Stimulated activated CD8-positive, alpha-beta memory T cell treated with anti-CD3 and anti-CD28 coated beads, Interleukin-12 subunit alpha, Interleukin-12 subunit beta, amount 100 ng/mL, for 1 hour (primary cell): ENCODE measurements at places on chromosomes 2 and 18.

DNA sequence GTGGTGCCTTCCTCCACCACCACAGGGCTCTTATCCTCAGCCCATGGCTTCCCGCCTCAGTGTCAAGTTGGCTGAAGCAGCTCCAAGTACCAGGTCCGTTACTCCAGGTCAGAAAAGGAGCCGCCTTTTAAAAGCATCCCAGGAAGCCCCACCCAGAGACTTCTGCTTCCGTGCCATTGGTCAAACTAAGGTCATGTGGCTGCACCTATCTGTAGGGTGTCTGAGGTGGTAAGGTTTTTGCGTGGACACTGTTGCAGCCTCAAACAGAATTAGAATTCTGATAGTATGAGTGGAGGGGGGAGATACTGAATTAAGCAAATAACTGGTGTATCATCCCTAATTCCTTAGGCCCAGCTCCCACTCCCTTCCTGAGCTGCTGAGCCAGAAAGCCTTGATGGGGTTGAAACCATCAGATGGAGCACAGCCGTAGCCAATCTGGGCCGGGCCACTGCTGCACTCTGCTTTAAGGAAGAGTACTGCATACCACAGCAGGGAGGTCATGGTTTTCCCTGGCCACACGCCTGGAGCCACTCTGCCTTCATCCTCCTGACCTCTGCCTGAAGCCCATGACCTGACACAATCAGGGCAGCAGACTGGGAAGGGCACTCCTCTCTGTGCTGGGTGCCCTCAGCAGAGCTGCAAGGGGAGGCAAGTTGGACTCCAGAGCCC, 8.4 kb downstream of the TMEM247 start:
- no peak for DNase-seq

DNA sequence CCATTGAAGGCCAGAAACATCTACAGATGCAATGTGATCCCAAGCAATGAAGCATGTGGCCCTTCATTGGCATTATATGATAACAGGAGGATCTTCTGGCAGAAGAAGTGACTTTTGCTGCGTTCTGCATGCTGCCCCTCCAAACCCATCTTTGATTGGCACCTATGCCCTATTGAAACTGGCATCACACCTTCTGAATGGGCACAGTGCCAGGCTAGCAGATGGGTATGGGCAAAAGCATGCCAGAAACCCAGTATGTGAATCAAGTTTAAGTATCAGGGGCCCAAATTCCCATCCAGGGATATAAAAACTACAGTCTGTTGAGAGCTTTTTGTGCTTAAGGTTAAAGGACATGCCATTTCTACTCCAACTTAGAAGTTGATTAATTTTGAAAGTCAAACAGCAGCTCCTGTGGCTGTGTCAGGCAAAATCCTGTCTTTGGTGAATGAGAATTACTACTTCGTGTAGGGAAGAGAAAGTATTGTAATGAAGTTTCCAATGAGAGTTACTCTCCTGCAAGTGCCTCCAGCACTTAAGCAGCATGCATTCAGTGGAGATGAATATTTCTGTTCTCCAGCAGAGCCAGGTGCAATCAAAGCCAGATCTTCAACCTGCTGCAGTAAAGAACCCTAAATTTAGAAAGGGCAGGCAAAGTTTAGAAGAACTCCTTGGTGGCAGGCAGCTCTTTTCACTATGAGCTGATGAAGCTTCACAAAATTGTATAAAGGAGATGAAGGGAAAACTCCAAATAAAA, 8.6 kb downstream of the VRK2 start:
- no peak for DNase-seq

GRCh38 chr2:217367464-217367863, 507.6 kb upstream of the TNP1 start:
- DNase-seq: no peak

DNA sequence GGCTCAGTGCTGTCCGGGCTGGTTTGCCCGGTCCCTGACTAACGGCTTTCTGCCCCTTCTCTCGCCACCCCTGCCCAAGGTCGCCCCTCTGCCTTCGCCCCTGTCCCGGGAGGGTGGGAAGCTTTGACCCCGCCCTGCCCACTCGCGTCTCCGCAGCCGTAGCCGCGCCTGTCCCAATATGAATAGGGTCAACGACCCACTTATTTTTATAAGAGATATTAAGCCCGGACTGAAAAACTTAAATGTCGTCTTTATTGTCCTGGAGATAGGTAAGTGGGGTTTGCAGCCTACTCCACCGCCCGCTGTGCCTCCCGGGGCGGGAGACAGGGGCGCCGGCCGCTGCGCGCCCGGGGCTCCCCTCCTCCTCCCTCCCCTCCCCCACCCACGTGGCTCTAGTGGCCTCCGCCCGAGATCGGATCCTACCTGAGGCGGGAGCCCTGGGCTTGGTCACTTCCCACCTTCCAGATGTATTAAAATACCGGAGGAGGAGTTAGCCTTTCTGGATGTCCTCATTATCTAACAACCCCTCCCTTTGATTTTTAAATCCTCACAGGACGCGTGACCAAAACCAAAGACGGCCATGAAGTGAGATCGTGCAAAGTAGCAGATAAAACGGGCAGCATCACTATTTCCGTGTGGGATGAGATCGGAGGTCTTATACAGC, 633 bp downstream of the NABP1 start:
- peak; percentile 9 for DNase-seq

GRCh38 chr2:95060446-95061118, 35.1 kb downstream of the MAL start:
- DNase-seq: no peak

DNA sequence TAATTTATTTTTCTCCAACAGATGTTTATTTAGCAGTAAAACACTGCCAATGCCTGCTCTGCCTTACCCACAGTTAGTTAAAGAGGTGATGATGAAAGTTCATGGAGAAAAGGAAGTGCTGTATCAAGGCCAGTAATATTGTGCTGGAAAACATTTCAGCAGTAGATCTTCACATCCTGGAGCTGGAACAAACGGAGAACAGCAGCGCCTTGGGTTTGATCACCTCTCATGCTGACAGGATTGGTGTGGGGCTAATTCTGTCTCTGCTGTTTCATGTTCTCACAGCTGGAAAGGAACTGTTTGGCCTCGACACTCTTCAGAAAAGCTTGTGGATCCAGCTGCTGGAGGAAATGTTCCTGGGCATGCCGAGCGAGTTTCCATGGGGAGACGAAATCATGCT, 61.5 kb upstream of the RPE start:
- no peak for DNase-seq

DNA sequence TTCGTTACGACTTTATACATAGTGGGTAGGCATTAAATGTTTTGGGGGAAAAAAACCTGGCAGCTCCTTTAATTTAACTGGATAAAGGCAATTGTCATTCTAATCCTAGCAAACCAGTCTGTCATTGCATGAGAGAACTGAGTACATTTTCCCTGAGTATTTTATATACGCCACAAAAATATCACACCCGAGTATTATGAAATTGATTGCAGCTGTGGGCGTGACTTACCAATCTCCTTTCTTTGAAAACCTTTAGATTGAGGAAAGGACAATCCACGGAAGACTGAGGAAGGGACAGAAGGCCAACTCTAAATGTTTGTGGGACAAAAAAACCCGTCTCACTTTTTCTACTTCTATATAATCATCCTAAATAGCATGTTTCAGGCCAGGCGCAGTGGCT, 9.0 kb downstream of the TM4SF20 start:
- no peak for DNase-seq

- no peak for DNase-seq
Measured at GRCh38 chr2:239339726-239340601, 60.9 kb downstream of the HDAC4 start.

DNA sequence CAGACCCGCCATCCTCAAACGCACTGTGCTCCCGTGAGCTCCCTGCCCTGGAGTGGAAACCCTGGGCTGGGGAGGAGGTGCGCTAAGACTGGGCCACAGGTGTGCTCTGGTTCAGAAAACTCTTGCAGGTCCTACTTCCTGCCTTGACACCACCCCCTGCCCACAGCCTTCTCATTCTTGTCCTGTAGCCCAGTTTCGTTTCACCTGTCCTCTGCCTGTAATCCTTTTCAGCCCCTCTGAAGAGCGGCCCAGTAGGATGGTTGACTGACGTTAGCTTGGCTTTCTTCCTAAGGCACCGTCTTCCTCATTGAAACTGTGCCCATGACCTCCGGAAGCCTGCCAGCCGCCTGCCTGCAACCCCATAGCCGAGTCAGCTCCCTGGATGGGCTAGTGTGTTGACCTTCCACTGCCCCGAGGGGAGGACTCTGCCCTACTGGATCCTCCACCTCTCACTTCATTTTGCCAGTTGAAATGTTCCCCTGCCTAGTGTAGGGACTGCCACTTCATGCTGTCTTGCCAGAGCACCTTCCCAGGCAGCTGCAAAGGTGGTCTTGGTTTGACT, 116.9 kb downstream of the AGAP1 start:
- no peak for DNase-seq

DNA sequence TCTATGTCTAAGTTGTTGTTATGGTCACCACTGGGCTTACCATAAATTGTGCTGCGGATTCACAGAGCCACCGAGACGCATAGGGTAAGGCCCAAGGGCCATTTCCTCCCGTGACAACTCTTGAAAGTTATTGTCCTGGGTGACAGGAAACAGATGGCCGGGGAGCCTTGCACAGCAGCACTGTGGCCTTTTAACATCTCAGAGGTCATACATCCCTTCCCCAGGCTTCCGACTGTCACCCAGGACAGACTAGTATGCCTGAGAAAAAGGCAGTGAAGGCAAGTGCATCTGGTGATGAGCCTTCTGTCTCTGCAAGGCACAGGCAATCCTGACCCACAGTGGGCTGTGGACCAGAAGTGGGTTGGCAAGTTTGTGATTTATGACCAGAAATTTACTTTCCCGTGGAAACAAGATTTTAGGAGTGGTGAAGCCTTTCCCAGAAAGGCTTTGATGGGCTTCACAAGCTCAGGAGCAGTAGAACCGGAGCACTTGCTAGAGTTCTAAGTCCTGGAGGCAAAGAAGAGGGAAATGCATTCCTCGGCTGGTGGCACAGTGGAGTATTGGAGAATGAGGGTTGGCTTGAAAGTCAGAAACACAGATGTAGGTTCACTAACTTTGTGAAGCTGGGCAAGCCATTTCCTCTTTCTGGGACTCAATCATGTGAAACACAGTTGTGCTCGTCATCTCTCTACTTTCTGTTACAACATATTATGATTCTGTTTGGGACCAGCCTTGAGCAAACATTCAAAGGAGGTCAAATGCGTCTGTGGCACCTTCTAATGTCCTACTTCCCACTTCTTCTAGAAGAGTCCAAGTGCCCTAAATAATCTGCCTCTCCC, 2.0 kb upstream of the CAPN14 start:
- DNase-seq: no peak

GRCh38 chr2:8239531-8240088, 442.2 kb upstream of the ID2 start:
- no peak for DNase-seq

DNA sequence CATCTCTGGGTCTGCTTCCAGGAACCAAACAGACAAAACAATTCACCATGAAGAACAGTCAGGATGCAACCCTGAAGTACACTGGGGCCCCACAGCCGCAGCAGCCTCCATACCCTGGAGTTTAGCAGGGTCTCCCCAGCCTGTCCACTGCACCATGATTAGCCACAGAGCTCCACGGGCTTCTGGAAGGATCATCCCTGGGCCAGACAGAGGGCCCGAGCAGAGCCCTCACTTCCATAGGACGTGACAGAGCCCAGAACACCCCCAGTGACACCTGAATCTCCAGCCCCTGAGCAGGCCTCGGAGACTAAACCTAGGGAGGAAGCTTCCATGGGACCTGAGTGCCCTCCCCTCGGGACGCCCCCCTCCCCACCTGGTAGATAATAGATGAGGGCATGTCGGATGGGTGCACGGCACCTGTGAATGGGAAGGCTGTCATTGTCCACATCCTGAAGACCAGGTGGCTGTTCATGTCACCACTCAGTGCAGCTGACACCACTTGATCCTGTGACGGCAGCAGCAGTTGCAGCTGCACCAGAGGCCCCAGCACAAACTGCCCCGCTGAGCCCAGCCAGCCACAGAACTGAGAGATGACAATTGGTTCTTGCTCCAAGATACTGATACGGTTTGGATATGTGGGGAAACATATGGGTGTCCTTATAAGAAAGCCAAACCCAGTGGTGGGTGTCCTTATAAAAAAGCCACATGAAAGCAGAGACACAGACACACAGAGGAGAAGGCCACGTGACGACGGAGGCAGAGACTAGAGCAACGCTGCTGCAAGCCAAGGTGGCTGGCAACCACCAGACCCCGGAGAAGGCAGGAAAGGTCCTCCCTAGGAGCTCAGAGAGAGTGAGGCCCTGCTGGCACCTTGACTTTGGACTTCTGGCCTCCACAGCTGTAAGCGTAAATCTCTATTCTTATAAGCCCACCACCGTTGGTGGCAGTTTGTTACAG, 23.2 kb downstream of the KIF1A start:
- no peak for DNase-seq

GRCh38 chr2:202723746-202724145, 89.0 kb downstream of the FAM117B start:
- DNase-seq: no peak

DNA sequence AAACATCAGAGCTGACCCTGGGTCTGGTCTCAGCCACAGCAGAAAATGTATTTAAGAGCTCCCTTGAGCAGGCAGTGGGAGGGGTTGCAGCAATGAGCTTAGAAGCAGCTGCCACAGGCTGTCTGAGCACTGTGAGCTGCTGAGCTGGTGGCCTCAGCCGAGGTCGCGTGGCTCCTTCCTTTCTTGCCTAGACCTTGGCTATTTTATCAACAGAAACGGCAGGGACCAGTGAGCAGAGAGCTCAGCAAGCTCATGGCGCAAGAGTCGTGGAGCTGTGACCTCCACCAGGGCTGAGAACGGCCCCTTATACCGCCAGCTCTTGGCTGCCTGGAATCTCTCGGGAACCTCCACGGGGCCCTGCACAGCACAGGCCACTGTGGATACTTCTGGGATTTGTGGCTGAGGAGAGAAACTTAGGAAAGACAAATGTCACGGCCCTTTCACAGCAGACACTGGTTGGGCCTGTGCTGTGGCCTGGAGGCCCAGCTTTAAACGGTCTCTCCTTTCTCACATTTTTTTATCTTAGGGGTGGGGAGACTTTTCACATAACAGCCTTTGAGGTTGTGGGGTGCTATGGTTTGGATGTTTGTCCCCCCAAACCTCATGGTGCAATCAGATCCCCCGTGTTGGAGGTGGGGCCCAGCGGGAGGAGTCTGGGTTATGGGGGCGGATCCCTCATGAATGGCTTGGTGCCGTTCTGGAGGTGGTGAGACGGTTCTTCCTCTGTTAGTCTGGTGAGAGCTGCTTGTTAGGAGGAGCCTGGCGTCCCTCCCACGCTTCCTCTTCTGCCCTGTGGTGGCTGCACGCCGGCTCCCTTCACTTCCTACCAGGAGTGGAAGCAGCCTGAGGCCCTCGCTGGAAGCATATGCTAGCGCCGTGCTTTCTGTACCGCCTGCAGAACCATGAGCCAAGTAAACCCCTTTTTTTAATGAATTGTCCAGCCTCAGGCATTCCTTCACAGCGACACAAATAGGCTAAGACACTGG, 1.7 kb downstream of the ALLC start:
- DNase-seq: no peak

DNA sequence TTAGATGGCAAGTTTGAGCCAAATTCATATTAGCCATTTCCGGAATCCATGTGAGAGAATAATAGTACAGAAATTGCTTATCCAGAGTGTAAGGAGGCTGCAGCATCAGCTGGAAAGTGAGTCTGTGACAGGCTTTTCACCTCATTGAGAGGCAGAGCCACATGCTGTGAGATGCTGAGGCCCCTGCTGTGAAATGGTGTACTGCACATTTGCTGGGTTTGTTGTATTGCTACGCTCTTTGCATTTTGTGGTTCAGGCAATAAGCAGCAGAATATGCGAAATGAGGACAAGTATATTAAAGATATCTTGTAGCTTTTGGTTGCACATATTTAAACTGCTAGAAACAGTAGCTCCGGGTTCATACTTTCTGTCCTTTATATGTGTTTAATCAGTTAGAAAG, 37.0 kb downstream of the NABP1 start:
- no peak for DNase-seq
